Activated CD4-positive, alpha-beta T cell treated with anti-CD3 and anti-CD28 coated beads, Interleukin-2, Interleukin-4, amounts not matched to agents 100 ng/mL and 50 ng/mL, durations not matched to agents 16 hours and 8 hours (primary cell): ENCODE measurements at places on chromosomes 2 and 18.

GRCh38 chr2:166881177-166881576 is 7.1 kb upstream of the XIRP2 start:
- no peak for DNase-seq

GRCh38 chr2:208515099-208515498 is 108.5 kb downstream of the PTH2R start:
- no peak for DNase-seq

DNA sequence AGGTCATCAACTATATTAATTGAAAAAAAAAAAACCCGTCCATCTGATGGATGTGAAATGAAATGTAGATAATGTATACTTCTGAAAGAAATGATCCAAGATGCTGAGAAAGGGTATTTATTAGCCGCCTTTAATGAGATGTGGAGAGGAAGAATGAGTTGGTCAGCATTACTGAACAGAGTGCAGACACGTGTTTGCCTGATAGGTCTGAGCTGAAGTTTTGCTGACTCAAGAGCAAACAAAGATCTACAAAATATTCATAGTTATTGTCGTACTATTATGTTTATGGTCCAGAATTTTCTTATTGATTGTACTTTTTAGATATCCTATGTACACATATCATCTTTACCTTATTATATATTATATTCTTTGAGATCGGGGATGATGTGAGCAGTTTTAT is 235.3 kb downstream of the RDH14 start:
- no peak for DNase-seq

DNA sequence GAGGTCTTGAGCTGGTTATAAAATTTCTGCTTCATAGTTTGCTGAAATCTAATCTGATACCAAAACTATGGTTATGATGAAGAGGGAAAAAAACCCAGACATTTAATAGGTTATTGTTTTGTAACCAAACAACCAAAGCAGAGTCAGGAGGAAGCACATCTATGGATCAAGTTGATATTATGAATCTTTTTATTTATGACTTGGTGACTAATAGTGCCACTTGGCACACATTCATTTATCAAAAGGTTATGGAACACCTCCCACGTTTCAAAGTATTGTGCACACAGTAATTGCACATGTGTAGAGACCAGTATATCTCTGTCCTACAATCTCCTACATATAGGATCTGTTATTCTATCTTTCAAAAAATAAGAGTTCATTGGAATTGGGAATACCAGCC is 93.0 kb downstream of the DPP4 start:
- no peak for DNase-seq

- no peak for DNase-seq
These were observed 92.2 kb downstream of the TEX51 start for GRCh38 chr2:126990605-126991532.

DNA sequence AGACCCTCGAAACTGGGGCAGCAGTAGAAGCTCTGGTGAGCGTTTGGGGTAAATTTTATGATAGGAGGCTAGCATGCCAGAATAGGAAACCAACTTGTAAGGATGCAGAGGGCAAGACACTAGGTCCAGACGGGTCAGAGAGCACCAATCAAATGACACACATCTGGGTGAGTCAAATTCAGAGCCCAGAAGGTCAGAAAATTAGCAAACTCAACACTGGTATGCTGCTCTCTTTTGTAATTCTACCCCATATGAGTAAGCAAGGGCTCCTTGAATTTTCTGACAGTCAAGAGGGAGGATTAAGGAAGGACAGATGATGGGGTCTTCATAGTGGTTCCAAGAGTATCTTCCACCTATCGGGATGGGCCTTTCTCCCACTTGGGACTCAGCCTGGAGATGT is 209.8 kb downstream of the BCL2 start:
- peak; percentile 49 for DNase-seq

DNA sequence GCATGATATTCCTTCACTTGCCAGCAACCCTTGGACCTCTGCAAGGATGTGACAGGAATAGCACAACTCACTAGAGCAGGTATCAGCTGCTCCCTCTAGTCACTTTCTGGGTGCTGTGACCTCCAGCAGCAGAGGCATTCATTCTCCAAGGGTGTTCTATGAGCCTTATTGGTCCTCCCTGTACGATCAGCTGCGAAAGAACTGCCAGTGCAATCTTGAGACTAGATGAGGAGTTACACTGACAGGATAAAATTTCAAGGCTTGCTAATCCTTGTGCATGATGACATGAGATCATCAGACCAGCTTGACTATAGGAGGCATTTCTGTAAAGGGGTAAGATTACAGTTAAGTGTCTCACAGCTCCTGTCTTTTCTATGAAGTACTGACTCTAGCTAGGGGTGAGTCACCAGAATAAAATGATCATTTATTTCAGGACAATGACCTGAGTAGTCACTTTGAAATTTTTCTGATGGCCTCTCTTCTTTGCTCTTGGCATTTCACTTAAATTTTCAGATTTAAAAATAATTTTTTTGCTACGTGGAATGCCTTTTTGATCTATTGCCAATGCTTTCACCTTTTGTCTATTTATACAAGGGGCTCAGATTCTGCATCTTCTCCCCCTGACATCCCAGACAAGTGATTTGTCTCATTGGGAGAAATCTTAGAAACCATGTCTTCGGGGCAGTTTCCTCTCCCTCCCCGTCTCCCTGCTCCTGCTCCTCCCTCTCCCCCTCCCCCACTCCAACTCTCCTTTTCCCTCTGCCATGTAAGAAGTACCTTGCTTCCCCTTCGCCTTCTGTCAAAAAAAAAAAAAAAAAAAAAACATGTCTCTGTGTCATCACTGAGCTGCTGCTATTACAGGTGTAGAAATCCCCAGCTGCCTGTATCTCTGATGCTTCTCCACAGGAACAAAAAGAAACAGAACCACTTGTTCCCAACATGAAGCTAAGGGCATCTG is 49.2 kb upstream of the FRZB start:
- DNase-seq, result no peak

- DNase-seq, result no peak
These were observed 338.7 kb downstream of the HRH4 start for GRCh38 chr18:24799176-24799575.

- peak; percentile 49 for DNase-seq
These were observed 4.1 kb upstream of the MGAT5 start for GRCh38 chr2:134249755-134250154.

GRCh38 chr2:25491003-25491696 is 149.4 kb upstream of the DNMT3A start:
- no peak for DNase-seq

GRCh38 chr2:214649440-214650205 is 159.9 kb downstream of the BARD1 start:
- DNase-seq, result no peak

DNA sequence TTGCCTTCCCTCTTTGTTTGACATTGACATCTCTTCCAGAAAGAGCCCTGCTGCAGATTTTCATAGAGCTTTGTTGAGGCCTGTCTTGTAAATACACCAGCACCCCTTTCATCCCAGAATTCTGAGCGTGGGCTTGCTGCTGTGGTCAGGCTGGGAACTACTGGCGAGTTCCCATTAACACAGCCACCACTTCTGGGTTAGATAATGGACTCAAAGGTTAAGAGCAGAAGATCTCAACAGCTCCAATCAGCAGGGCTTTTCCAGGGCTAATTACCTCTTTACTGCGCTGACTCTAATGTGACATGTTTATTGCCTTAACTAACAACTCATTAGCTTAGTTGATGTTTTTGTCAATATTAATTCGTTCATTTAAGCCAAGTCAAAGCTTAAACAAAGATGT is 235.9 kb upstream of the BOD1L2 start:
- DNase-seq, result no peak

GRCh38 chr2:170821531-170822289 is 5.0 kb downstream of the GAD1 start:
- DNase-seq, result no peak

- DNase-seq, result no peak
These were observed 734 bp downstream of the KCNG2 start for GRCh38 chr18:79798346-79798998.

- no peak for DNase-seq
These were observed 24.0 kb upstream of the ALPI start for GRCh38 chr2:232431705-232432590.

GRCh38 chr2:232878855-232879617 is 9.0 kb downstream of the SNORC start:
- no peak for DNase-seq

DNA sequence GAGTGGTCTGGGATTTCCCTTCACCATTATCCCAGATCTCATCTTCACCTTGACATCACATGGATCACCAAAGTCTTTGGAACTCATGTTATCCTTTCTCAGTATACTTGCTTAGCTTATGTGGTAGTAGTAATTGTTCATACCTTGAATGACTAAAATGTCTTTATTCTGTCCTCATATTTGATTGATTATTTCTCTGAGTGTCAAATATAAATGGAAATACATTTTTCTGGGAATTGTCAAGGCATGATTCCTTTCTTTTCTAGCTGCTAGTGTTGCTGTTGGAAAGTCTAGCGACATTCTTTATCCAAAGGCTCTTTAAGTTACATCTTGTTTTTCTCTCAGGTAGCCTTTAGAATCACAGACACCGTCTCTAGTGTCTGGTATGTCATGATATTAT is 334.4 kb downstream of the CMPK2 start:
- no peak for DNase-seq

- DNase-seq, result no peak
These were observed 8.5 kb upstream of the CYBRD1 start for GRCh38 chr2:171513719-171514160.

DNA sequence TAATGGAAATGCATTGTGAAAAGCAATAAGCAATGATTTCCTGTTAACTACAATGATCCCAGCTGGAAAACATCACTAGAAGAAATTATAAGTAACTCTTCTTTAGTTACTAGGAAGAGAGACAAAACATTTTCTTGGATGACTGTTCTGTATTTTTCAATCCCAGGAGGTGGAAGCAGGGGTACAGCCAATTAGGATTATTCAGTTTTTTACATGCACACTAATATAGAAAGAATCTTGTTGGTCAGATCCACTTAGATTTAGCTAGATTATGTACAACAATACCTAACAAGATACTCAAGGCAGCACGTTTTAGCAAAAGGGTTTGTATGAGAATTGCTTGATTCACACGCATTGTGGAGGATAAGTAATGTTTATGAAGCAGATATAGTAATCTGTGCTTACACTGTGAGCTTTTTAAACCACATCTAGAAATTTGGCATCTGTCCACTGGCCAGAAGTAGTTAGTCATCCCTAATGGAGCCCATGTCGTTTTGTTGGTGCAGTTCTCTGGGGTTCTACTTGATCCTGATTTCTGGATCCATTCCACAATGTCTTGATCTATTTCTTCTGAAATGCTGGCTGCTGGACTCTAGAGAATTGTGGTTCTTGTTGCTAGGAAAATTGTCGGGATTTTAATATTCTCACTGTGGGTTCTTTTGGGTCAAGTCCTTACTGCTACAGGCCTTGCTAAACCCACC is 199.7 kb downstream of the ADCYAP1 start:
- DNase-seq, result no peak

DNA sequence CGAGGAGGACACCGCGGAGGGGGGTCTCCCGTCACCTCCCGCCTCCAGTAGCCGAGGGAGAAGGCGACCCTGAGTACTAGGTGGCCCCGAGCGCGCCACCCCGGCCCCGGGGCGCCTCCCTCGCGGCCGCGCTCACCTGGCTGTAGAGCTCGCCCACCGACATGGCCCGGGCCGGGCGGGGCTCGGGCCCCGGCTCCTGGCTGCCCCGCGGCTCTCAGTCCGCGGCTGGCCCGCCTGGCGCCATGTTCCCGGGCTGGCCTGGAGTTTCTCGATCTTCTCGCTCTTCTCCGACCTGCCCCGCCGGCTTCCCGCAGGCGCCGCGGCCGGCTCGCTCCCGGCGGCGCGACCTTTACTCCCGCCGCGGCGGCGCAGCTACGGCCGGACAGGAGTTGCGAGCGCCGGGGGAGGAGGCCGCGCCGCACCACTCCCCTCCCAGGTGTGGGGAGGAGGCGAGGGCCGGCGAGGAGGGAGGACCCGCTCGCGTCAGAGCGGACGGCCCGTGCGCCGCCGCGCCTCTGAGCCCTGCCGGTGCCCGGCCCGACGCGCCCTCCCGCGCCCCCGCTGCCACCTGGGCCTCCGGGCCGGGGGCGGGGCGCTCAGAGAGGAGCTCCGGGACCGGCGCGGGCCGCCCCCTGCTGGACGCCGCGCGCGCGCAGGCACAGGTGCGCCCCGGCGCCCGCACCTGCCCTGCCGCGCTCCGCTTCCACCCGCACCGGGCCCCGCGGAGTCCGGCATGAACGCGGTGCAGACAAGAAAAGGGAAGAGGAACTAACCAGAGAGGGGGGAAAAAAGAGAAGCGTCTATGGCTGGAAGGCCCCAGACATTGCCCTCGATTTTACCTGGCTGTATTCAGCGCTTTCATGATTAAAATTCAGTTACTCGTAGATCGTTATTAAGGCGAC is at the start of gene MYO5B:
Gene MYO5B, minus strand, starts transcription at position 517 of the 902 bp plus-strand sequence. Its CDS starts 354 bp downstream, at position 163.
- DNase-seq, result peak; percentile 18

DNA sequence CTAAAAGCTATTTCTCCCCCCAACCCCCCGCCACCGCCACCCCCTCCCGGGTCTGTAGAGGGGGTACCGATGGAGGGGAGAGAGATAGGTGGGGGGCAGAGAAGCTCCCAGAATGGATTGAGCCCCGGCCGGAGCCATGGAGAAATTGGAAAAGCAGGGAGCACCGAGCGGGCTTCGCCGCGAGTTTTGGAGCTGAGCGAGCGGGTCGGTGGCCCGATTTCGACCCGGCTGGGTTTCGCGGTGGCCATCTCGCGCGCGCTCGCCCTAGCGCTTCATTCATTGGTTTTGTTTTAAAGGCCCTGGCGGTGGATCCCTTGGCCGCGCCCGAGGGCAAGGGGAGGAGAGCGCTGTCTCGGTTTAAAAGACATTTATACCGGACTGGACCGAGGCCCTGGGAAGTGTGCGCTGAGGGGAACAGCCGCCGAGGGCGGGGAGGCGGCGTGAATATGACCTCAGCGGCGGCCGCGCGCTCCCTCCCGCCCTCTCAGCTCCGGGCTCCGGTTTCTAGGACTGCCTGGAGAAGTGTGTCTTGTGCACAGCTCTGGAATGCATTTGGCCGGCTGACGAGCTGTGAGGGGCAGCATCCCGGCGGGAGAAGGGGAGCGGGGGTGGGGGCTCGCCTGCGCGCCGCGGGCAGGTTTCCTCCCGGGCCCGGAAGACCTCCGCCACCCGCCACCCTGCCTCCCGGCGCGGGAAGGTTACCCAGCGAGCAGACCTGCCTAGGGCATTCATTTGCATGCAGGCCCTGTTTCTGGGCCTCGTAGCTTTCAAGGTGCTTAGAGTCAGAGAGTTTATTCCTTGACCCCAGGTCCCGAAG is 1.7 kb upstream of the SMAD7 start:
- no peak for DNase-seq

GRCh38 chr2:67341012-67341318 is 56.2 kb upstream of the ETAA1 start:
- DNase-seq, result no peak

DNA sequence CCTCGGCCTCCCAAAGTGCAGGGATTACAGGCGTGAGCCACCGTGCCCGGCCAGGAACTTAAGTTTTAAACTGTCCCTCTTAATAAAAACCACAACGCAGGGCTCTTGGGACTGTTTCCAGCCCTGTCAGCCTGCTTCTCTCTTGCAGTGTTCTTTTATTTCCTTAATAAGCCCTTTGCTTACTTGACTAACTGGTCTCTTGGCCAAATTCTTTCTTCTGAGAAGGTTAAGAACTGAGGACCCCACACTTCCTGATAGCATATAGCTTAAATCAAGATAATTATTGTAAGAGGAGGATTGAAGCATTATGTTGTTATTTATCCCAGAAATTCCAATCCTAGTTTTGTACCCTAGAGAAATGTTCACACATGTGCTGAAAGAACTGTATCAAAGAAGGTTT is 128.2 kb upstream of the UXS1 start:
- DNase-seq, result no peak
